T-helper 22 cell (primary cell): ENCODE measurements at places on chromosomes 5 and 9.

GRCh38 chr5:148387325-148387724 is 3.6 kb downstream of the FBXO38 start:
- DNase-seq: no peak

GRCh38 chr9:94983552-94983951 is 257.1 kb downstream of the AOPEP start:
- DNase-seq: no peak

DNA sequence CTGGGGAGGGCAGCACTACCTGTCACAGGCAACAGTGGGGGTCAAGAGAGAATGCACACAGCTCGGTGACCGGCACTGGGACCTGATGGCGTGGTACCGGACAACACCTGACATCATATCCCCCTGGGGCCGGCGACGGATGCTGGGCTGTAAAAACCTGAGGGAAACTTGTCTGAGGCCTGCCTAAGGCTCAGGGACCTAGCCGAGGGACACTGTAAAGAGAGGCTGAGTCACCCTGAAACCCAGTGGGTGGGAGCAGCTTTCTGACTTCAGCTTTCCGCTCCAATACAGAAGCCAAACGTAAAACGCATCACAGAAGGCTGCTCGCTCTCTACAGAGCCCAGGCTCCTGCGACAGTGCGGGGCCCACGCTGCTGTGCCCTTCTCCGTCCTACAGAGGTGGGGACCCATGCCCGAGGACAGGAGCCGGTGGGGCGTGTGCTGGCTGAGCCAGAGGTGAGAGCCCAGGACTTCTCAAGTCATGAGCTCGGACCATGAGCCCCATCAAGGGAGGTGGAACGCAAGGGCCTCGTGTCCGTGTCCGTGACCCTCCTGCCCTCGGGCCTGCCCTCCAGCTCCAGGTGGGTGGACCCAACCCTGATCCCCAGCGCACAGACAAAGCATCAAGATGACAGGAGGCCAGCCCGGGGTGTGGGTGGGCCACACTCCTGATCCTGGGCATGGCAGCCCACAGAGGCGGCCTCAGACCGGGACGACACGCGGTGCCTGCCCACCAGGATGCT is 5.3 kb downstream of the RALGDS start:
- DNase-seq: peak; percentile 42

DNA sequence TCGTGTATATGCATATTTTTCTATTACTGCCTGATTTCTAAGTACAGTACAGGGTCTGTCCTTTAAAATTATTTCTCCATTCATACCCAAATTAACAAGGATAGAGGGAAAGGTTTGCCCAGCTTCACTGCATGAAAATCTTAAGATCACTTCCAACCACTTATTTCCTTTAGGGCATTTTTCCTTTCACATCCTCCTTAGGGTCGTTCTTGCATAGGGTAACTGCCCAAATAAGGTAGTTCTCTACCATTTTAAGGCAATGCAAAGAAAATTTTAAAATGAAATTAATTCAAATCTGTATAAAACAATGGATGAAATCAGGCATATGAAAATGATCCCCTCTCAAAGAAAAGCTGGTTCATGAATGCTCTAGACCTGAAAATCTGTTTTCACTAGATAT is 4.1 kb upstream of the CDC20B start:
- no peak for DNase-seq

- DNase-seq: no peak
Measured at GRCh38 chr9:33024126-33024965, 727 bp upstream of the DNAJA1 start.

- DNase-seq: peak; percentile 43
Measured at GRCh38 chr5:99037668-99038067, 108.9 kb upstream of the CHD1 start.

- no peak for DNase-seq
Measured at GRCh38 chr5:141954194-141954593, 3.8 kb downstream of the PCDH12 start.

DNA sequence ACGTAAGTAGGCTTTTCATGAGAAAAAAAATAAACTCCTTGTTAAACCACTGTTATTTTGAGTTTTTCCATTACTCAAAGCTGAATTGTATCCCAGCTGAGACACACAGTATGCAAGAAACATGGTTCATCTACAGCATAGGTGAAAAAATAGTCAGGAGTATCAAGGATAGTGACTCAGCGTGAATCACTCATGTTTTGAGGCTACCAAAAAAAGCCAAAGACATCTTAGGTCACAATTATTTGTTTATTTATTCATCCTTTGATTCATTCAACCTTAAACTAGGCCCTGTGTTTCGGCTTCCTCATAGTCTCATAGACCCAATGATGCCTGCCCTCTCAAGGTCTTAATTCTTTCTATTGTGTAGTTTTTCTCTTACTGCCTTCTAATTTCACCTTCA is 32.9 kb upstream of the STX17 start:
- DNase-seq: no peak

DNA sequence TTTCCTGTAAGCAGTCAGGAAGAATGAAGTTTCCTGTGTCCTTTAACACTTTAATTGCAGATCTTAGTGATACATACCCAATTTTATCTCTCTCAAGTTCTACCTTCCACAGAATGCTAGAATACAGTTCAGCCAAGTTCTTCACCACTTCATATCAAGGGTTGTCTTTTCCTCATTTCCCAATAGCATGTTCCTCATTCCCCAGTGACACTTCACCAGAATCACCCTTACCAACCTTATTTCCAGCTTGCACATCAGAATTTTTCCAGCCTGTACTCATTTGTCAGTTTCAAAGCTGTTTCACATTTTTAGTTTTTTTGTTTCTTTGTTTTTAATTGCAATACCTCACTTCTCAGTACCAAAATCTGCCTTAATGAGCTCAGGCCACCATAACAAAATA is 126.1 kb downstream of the ESM1 start:
- DNase-seq: no peak

GRCh38 chr5:116237917-116238500 is 153.2 kb downstream of the COMMD10 start:
- no peak for DNase-seq

GRCh38 chr9:105908069-105908468 is 213.7 kb downstream of the TMEM38B start:
- no peak for DNase-seq

- no peak for DNase-seq
Measured at GRCh38 chr5:98309785-98310598, 463.5 kb upstream of the RGMB start.

GRCh38 chr9:14372437-14373335 is 58.7 kb upstream of the NFIB start:
- DNase-seq: no peak

DNA sequence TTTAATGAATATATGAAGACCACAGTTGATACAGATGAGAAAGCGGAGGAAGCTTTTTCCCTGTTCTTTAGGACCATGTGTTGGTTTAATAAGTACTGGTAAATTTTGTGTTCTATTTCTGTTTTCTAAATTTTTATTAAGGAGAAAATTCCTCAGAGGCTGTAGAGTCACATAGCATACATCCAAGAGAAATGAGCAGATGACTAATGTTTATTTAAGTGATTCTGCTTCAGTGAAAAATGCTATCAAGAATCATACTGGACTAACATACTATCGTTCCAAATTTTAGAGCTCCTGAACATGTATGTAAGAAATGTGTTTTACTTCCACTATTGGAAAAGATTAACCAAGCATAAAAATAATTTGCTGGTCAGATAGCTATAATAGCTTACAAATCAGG is 115.0 kb downstream of the KIAA1958 start:
- no peak for DNase-seq

- DNase-seq: no peak
Measured at GRCh38 chr9:100394816-100395215, 32.1 kb upstream of the MSANTD3 start.

- no peak for DNase-seq
Measured at GRCh38 chr5:79086116-79086515, 16.5 kb downstream of the BHMT2 start.

GRCh38 chr5:126516133-126516532 is 78.9 kb downstream of the ALDH7A1 start:
- no peak for DNase-seq

DNA sequence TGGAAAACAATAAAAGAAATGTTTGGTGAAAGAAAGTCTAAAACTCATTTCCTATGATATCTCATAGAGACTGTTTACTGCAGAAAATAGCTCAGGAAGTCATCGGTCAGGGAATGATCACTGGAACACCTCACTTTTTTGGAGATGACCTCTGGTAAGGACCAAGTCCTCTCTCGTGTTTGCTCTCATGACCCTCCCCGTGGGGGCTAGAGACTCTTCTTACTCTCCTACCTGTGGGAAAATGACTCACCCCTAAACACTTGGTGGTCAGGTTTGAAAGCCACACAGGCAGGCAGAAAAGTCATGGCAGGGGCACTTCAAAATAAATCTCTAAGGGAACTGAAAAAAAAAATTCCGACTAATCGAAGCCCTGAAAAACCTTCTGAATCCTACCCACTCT is 48.2 kb downstream of the FAM240B start:
- DNase-seq: no peak

GRCh38 chr9:114078021-114078780 is at the start of gene AMBP:
Gene AMBP (minus strand): TSS chr9:114078300. CDS start chr9:114078209, 91 bp downstream.
- DNase-seq: no peak

DNA sequence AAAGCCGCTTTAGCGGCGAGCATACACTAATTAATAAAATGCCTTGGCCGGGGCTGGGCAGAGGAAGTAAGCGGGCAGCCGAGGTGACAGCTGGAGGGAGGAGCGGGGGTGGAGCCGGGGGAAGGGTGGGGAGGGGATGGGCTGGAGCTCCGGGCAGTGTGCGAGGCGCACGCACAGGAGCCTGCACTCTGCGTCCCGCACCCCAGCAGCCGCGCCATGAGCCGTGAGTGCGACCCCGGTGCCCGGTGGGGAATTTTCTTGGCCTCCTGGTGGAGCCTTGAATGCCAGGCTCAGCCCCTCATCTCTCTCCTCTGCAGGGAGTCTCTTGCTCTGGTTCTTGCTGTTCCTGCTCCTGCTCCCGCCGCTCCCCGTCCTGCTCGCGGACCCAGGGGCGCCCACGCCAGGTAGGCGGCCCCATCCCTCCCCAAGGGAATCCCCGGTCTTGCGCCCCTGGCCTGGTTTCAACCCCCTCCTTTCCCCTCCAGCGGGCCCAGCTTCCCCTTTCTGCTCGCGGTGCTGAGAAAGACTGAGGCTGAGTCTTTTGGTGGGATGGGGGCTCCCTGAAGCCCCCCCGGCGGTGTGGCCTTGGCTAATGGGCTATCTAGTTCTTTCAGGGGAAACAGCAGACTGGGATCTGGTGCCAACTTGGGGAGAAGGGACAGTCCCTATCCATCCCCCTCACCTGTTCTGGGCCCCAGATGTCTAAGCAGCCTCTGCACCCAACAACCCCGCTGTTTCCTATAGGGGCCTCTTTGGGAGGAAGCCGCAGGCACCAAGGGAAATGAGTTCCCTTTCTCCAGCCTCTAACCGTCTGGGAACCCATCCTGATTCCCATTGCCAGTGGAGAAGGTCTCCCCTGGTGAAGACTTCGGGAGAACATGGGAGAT is at the start of gene PTGS1:
Gene PTGS1, plus strand, starts transcription at position 156 of the 887 bp plus-strand sequence. Its CDS starts 61 bp downstream, at position 217.
- DNase-seq: no peak

GRCh38 chr9:133904346-133905090 is 87.6 kb downstream of the VAV2 start:
- no peak for DNase-seq

GRCh38 chr9:77751341-77752091 is 103.4 kb upstream of the GNA14 start:
- DNase-seq: no peak

GRCh38 chr9:2122299-2122698 is 107.2 kb downstream of the SMARCA2 start:
- no peak for DNase-seq

DNA sequence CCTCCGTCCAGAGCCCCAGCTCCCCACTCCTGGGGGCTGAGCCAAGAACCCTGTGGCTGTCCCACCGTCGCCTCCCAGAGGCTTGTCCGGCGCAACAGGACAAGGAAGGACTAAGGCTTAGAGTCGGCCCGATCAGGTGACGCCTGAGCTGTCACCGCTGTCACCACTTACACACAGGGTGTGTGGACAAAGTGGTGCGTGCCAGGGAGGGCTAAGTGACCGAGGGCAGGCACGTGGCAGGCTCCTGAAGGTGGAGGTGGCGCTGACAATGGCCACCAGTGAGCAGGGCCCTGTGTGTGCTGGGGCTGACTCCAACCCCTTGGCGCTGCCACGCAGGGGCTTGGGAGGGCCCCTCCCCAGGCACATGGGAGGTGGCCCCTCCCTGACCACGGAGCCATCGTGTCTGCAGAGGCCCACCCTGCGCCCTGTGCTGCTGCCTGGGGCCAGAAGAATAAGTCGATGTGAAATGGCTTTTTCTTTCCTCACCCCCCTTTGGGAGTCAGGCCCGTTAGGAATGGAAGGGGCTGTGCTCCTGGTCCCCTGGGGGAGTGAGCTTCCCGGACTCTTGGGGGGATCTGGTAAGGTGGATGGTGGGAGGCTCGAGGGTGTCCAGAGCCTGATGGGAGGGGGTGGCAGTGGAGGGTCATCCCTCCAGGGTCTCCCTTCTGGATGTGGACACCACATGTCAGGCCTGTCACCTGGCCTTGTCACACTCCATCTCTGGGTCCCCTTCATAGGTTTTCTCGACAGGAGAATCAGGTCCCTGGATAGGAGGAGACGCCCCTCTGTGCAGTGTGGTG is 2.6 kb upstream of the GPSM1 start:
- DNase-seq: no peak

GRCh38 chr9:135663857-135664256 is 748 bp downstream of the LCN9 start:
- no peak for DNase-seq

DNA sequence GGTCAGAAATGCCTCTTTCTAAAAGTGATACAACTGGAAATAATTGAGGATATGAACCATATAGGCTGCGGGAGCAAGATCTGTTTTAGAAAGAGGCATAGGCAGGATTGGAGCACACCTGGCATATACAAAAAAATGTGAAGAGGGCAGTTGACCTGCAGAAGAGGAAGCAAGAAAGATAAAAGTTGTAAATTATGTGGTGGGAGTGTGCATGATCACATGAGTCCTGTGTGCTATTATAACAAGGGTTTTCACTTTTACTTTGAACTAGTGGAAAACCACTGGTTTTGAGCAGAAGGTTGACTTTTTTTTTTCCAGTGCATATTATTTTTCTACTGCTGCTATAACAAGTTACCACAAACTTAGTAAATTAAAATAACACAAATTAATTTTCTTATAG is 489.3 kb downstream of the ANXA1 start:
- DNase-seq: no peak

DNA sequence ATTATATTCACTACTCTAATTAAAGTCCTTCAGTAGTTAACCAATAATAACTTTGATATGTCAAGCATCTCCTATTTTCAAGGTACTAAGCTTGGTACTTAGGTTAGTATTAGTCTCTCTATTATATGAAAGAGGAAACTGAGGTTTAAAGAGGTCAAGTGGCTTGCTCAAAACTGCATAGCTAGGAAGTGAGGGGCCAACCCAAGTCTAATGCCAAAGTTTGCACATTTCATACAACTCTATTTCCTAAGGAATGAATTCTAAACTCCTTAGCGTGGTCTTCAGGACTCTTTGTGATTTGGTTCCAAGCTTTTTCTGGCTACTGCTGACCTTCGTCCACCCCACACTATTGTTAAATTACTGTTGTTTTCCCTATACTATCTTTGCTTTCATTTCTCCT is 9.9 kb upstream of the SHOC1 start:
- no peak for DNase-seq

GRCh38 chr9:6557883-6558616 is 87.5 kb downstream of the GLDC start:
- no peak for DNase-seq
